ENCODE measurements at places on chromosomes 4 and X.

DNA sequence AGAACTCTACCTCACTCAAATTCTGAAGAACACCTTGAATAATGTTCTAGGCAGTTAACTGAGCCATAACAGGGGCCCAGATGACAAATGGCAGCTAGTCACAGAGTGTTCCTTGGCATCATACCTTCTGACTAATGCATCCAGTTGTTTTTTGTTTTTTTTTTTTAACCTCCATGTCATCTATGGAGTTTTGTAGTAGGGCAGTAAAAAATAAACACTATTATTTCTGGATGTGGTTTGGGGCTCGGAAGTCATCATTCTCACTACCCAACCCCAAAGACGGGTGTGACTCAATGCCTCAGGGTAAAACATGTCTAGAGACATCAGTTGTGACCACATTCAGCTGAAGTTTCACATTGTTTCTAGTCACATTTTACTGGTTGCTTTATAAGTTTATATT lies 31.2 kb upstream of the MCF2 start:
- no peak for DNase-seq

GRCh38 chr4:108272561-108272960 lies 103.8 kb upstream of the LEF1 start:
- no peak for DNase-seq

DNA sequence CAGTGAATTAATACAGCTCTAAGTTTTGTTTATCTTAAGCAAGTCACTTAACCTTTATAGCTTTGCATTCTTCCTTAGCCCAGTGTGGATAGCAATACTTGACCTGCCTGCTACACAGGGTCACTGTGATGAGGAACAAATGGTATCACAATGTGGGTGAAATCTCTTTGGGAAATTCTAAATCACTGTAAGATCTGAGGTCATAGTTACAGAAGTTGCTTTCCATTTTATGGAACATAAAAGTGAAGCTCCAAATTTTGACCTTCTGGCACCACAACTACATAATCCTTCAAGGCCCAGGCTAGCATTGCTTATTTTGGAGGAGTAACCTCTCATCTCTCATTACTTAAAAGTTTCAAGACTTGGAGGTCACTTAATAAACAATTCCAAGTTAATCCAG lies 227.7 kb downstream of the USP46 start:
- no peak for DNase-seq

DNA sequence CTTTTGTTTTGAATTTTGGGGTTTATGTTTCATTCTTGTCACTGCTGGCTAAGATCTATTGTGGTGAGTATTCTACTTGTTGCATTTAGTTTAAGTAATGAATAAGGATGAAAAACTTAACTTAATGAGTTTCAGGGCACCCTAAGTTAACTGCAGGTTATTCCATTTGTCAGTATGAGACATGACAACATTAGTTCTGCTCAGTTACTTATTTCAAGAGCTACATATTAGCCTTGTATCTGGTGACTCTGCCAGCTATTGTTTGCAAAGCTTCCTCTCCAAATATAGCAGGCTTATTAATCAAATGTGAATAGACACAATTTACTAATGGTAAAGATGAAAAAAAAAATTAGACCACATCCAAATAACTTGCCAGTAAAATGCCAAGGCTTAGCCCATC lies 567.1 kb downstream of the IL15 start:
- no peak for DNase-seq

DNA sequence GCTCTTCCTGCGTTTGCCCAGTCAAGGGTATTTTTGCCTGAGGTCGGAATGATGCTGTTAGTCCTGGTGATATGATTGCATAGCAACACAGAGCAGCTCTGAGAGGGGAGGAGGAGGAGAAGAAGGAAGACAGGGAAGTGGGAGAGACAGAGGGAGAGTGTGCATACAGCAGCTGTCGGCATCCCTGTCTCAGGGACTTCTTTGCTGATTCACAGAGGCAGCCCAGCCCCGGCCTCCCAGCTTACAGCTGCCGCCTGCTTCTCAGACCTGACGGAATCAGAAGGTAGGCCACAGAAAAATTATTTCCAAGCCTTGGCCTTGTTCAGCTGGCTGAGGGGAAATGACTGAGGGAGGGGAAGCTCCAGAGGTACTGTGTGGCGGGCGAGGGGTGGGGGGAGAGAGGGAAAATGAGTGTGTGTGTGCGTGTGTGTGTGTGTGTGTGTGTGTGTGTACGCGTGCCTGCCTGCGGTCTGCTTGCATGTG lies 319 bp downstream of the DRP2 start:
- no peak for DNase-seq

DNA sequence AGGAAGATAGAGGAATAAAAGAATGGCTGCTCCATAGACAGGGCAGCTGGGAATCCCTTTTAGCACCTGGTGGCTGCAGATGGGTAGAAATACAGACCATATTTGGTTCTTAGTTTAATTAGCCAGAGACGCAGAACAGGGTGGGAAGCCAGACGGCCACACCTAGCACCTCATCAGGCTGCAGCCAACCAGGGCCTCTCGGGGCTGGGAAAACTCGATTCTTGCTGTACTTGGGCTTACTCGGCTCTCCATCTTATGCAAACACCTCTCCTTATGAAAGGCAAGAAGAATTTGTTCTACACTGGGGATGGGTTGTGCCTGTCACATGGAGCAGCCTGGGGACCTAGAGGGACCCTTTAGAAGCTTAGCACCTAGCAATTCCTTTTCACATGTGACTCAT lies 19.7 kb downstream of the IRAK1 start:
- DNase-seq, result no peak

DNA sequence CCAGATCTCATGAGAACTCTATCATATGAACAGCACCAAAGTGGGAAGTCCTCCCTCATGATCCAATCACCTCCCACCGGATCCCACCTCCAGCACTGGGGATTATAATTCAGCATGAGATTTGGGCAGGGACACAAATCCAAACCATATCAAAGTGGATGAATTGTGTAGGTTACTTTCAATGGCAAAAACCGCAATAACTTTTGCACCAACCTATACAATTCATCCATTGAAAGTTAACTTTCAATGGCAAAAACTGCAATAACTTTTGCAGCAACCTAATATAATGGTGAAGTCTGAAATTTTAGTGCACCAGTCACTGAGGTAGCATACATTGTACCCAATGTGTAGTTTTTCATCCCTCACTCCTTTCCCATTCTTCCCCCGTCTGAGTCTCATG lies 16.6 kb downstream of the STK32B start:
- DNase-seq, result no peak

- no peak for DNase-seq
Observed at GRCh38 chrX:133636009-133636408, 220.7 kb upstream of the GPC4 start.

- no peak for DNase-seq
Observed at GRCh38 chr4:17646693-17647092, 32.3 kb downstream of the MED28 start.

DNA sequence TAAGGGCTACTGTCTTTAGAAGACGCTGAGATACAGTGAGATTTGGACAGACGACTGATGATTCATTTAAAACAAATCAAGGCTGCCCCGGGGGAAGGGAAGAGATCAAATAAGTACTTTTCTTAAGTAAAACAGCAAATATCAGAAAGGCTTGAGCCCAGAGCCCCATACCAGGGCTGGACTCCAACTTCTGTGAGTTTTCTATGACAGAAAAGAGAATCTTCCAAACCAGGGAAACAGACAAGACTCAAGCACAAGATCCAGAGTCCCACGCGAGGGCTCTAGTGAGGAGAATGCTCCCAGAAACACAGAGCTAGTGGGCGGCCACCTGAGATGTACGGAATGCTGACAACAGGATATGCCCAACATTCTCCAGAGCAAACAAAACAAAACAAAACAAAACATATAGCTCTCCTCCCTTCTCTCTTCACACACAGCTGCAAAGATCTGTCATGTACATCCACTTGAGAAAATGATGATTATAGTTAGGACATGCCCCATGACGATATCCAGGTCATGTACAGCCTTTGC lies 13.1 kb downstream of the ACSL1 start:
- DNase-seq, result no peak

DNA sequence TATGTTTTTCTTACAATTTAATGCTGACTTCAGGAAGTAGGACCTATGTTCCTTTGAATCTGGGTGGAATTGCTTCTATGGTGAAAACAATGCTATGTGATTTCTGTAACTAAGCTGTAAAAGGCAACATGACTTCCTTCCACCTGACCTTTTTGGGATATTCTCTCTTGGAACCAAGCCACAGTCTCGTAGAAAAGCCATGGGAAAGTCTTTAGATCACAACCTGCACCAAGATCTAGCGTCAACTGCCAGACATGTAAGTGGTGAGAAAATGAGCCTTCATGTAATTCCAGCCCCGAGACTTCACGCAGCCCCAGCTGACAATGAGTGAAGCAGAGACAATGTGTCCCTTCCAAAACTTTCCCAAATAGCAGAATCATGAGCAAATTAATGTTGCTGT lies 297.0 kb upstream of the DCAF8L1 start:
- DNase-seq, result no peak

GRCh38 chr4:123363729-123364128 lies 32.9 kb upstream of the SPRY1 start:
- no peak for DNase-seq

GRCh38 chr4:38867478-38868058 lies at the start of gene FAM114A1:
Gene FAM114A1 (plus strand): TSS chr4:38867806. CDS start chr4:38878079, 10,273 bp downstream.
- no peak for DNase-seq

- DNase-seq, result no peak
Observed at GRCh38 chr4:105453550-105454205, 20.2 kb downstream of the PPA2 start.

- DNase-seq, result no peak
Observed at GRCh38 chrX:70592091-70592490, 147.5 kb downstream of the DLG3 start.

DNA sequence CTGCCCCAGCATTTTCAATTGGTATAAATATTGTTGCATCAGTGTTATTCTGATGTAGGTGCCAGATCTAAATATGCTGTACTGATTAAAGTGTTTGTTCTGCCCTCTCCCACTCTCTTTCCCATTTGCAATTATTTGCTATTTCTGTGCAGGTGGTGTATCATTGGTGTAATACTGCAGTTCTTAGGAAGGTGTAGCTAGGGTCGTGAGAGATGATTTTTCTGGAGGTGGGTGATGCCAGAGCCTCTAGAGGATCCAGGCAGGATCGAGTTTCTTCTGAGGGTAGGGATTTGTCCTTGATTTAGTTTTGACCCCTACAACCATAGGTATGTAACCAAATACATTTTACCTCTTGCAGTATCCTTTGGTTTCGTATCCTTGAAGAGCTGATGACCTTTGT lies 1.9 kb downstream of the SMAD1 start:
- DNase-seq, result no peak

DNA sequence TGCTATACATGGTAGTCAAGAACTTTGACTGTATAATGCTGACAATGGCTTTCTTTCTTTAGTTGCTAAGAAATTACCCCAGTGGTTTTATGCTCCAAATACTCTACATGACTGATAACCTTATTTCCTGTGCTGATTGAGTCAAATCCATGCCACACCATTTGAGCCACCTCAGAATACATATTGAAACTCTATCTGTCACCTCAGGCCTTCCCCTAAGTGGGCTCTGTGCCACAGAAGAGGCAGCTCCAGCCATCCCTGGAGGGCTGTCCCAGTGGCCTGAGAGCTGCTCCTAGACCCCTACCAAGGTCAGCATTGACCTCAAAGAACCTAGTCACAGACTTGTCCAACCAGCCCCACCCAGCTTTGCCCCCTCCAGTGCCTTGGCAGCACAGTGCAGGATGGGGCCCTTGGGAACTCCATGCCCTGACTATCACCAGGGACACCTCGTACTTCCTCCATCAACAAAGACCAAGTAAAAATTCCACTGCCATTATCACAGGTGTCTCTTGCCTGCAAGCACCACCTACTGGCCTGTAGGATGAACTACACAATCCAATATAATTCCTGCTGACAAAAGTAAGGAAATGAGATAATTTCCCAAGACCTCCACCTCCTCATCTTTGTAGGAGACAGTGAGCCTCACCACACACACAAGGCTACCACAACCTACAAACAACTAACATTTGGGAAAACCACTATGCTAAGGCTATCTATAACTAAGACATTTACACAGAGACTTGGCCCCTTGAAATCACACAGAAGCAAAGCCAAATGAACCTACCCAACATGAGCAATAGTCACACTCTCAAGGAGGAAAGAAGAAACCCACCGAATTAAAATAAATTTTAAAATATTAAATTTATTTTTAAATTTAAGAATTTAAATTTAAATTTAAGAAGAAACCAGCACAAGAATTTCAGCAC lies 239.9 kb downstream of the NKX6-1 start:
- no peak for DNase-seq

GRCh38 chrX:67543818-67544217 lies at the start of gene AR:
Gene AR (plus strand): TSS chrX:67544021. CDS start chrX:67545147, 1,126 bp downstream.
- DNase-seq, result no peak

GRCh38 chrX:103124284-103124683 lies 31.3 kb upstream of the NXF3 start:
- DNase-seq, result no peak

DNA sequence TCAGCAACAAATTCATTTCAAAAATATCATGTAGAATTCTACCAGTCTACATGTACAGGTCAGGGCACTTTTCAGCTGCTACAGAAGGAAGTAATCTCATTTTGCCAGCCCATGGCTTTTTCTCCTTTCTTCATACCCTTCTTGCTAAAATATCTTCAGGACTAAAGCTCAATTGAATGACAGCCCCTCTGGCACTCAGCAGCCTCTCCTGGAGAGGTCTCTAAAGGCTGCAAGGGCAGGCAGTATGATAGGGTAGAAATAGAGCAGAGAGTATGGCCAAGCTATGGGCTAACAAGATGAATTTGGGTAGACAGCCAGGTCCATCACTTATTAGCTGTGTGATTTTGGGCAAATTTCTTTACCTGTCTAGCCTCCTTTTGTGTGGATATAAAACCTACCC lies 224.6 kb upstream of the RPL34 start:
- no peak for DNase-seq

GRCh38 chrX:41621222-41621723 lies 67.5 kb upstream of the GPR34 start:
- DNase-seq, result no peak

DNA sequence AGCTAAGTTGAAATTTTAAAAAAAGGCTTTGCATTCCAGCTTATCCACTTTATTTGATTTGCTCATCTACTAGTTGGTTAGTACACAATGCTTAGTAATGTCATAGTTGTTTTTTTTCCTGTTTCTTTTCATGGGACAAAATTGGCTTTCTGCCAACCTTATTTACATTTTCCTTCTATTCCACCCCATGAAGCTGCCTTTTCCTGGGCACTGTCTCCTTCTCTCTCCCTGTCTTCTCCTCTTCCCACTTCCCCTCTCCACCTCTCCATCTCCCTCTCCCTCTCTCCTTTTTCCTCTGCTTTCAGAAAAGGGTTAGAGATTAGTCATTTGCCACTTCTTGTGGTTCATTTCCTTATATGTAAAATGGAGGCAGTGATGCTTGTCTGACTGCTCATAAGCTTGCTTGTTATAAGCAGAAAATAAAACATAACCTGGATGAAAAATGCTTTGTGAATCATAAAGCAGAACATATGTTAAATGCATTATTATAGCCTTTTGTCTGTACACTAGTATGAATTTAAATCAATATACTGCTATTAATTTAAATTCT lies 181.9 kb downstream of the CEP135 start:
- peak; percentile 28 for DNase-seq

All from NCI-H446 (cell line).